ENCODE measurements at places on chromosomes 1 and 21. TPM values are rescaled to one million over a fixed set of nuclear protein-coding genes. Genes with fewer than 3 reads are reported as not detected.

- no peak for DNase-seq
Observed at GRCh38 chr1:224753491-224753890, 137.4 kb downstream of the CNIH3 start.

GRCh38 chr21:34132926-34133325 lies 59.5 kb downstream of the MRPS6 start:
- DNase-seq, result no peak

DNA sequence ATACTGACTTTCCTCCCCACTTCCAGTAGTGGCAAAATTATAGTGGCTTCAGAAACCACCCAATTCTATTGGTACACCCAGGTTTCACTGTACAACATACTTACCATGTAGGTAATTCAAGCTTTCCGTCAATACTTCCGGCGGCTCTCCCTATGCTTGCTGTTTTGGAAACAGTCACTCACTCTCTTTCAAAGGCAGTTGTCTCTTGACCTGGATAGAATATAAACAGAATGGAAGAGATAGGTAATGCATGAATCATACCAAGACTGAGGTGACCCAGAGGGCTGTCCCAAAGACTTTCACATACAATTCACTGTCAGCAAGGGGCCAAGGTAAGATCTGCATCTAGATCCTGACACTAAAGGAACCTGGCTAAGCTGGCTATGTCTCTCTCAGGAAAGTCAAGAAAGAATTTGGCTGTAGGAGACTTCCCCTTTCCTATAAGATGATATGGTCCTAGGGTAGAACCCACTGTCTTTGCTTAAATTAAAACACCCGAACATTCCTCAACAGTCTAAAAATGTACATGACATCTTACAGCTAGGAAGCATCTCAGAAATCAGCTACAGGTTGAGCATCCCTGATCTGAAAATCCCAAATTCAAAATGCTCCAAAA lies 59.6 kb downstream of the LUZP1 start:
- no peak for DNase-seq

The FCMR gene
- 0.38 TPM for total RNA-seq

- peak; percentile 37 for DNase-seq
Observed at GRCh38 chr1:246068619-246069509, 438.2 kb downstream of the SMYD3 start.

- no peak for DNase-seq
Observed at GRCh38 chr1:21326861-21327344, 36.6 kb upstream of the ECE1 start.

DNA sequence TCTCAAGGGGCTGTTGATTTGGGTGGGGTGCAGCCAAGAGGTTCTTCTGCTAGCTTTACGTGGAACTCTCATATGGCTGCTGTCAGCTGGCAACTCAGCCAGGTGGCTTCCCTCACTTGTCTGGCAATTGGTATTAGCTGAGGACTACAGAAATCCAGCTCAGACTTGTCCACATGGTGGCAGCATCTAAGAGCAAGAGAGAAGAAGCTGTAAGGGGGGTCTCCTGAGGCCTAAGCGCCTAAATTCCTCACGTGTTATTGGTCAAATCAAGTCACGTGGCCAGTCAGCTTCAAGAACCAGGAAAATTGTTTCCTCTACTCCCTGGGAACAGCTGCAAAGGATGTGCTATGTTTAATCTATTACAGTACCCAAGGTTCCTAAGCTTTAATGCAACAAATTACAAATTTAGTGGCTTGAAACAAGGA lies 4.2 kb upstream of the DYRK3 start:
- peak; percentile 72 for DNase-seq

DNA sequence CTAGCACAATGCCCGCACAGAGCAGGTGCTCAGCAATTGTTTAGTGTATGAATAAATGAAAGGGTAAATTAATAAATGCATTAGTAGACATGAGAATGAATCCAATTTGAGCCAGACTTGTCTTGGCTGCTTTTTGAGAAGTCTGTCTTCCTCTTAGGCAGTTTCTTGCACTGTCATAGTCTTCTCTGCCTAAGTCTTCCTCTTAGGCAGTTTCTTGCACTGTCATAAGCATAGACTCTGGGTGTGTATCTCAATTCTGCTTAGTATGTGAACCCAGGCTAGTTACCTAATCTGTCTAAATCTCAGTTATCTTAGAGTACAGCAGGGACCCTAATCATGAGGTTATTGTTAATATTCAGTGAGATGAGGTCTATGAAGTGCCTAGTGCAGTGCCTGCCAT lies 27.2 kb downstream of the NHLH2 start:
- DNase-seq, result no peak

DNA sequence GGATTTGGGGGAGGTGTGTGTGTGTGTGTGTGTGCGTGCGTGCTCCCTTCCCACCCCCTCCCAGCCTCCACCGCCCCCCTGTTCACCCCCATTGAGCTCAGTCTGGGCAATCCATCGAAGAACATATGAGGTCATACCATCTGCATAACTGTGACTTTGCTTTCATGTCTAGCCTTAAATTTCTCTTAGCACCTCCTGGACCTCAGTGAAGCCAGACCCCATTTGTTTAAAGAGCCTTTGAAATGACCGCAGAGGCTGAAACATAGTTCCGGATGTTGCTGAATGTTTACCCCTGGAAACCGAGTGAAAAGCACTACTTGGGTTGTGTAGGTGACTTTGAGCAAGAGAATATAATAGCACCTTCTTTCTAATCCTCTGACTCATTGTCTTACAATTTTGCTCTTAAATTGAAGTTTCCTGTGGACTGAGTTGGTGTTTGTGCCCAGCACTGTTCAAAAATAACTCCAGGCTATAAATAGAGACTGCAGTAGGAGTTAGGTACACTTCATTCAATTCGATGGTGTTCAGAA lies 75.4 kb downstream of the UBE4B start:
- DNase-seq, result peak; percentile 90

GRCh38 chr1:48052923-48053291 lies 55.7 kb upstream of the TRABD2B start:
- DNase-seq, result no peak

- DNase-seq, result peak; percentile 5
Observed at GRCh38 chr1:212980123-212980785, 29.9 kb downstream of the VASH2 start.

Data from bronchial epithelial cell (primary cell).